ENCODE measurements at places on chromosomes 11 and 22.

- DNase-seq, result no peak
These were observed 78.2 kb downstream of the PPFIBP2 start for GRCh38 chr11:7591987-7592386.

- peak; percentile 61 for DNase-seq
These were observed at the start of gene LAYN for GRCh38 chr11:111540114-111540936. Gene LAYN, plus strand, starts transcription at chr11:111540720. Its CDS starts 124 bp downstream, at chr11:111540844.

DNA sequence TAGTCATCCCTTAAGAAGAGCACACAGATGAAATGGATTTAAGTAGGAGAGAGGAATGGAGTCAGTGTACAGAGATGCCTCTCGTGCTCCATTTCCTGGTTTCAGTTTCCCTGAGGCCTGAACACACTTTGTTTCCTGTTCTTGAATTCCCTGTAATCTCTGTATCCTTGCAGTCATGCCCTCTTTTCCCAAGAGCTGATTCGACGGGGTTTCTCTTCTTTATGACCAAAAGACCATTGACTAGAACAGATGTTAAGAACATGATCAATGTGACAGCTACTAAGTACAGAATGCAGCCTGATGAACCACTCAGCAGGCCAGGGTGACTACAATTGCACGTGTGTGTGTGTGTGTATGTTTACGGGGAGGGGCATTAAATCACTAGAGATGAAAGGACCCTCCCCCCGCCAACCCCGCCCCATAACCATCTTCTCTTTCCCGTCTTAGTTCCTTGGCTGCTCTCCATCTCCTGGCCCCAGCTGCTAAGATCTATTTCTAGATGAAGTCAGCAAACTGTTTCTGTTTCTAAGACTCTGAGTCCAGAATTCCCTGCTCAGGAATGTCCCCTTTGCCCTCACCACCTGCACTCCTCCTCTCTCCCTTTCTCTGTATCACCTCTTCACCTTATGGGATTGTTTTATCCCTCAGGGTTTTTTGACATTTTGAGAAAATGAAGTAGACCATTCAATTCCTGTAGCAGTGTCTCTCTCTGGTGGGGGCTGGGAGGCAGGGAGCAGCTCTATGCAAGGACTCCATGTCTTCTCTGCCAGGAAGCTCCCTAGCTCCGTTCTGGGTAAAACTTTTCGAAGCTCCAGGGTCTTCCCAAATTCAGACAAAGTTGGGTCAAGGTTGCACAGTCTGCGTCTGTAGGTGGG lies 26.0 kb downstream of the SLC22A6 start:
- peak; percentile 20 for DNase-seq

- DNase-seq, result no peak
These were observed 17.2 kb upstream of the BMAL1 start for GRCh38 chr11:13260201-13260962.

DNA sequence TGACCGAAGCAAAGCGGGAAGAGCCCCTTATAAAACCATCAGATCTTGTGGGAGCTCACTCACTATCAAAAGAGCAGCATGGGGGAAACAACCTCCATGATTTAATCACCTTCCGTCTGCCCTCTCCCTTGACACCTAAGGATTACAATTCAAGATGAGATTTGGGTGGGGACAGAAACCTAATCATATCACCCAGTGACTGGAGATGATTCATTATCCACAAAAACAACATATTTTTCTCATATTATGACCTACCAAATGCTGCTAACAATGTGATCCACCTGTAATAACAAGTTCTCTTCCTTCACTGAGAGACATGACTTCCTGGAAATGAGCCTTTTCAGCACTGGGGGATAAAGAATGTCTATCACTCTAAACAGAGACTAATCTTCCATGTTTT lies 23.4 kb upstream of the HEPHL1 start:
- DNase-seq, result no peak

DNA sequence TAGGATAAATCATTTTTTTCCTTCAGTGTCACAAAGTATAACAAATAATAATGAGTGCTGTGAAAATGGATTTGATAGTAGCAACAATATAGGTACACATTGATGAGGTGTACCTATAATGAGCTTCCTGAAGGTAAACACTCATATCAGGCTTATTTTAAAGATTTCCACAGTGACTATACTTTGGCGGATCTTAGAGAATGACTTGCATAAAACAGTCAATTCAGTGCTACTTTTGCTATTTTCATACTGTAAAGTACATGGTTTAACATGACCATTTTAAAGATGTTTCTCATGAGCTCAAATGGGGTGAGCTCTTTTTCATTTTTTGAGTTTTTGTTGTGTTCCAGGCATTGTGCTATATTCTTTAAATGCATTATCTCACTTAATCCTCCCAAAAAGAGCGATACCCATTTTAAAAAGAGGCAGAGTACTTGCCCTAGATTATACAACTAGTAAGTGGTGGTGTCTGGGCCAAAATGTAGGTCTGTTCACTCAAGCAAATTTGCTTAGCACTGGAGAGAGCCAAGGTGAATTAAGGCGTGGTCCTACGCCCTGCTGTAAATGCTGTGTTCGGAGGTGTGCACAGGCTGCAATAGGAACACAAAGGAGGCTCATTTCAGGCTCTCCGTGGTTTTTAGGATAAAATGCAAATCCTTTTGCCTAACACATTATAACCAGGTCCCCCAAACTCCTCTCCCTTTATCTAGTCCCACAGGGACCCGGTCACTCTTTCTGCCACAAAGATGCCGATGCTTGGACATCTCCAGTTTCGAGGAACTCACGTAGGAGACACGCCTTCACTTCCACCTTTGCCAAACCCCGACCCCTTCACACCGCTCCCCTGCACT lies 617 bp upstream of the ALKBH3 start:
- no peak for DNase-seq

DNA sequence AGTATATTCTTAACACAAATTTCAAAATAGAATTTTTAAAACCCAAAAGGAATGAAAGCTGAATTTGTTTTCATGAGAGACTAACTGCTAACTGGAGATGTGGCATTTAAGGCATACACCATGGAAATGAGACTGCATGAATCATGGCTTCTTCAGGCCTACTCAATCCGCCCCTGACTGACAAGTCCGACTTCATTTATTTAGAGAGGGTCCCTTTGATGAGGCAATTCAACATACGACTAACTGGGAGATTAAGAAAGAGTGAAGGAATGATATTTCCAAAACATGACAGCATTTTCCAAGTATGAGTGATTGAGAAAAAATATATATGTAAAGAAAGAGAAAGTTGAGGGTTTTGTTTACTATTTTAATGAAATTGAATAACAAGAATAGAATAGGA lies 720.1 kb downstream of the DLG2 start:
- DNase-seq, result peak; percentile 7
